Melanocyte of skin (primary cell): ENCODE measurements at places on chromosomes 1 and 21. TPM values are rescaled to one million over a fixed set of nuclear protein-coding genes. Genes with fewer than 3 reads are reported as not detected.

The PTGFRN gene
- total RNA-seq = 53.8 and 62.3 TPM in 2 replicates

The BEND5 gene
- 0.73 and 1.0 TPM in 2 replicates for total RNA-seq

The ZRANB2 gene
- total RNA-seq = 21.7 and 25.8 TPM in 2 replicates

The RIMKLA gene
- under 0.01 TPM in 2 replicates for total RNA-seq

The KCNK1 gene
- total RNA-seq = 0.36 TPM in 1 of 2 replicates, not detected in the other

The DNAH14 gene
- total RNA-seq = 10.3 and 29.1 TPM in 2 replicates

The IQGAP3 gene
- total RNA-seq = 29.2 and 31.6 TPM in 2 replicates

The CYP4Z1 gene
- not detected in 2 replicates for total RNA-seq

The NECTIN4 gene
- total RNA-seq = 0.69 TPM in 1 of 2 replicates, not detected in the other

The CACNA1S gene
- total RNA-seq = not detected in 2 replicates

The KCNQ4 gene
- under 0.01 and 0.15 TPM in 2 replicates for total RNA-seq
